Mesenchymal stem cell (in vitro differentiated cells and primary cell): ENCODE measurements at places on chromosomes 6 and 20.

GRCh38 chr20:18851629-18852028 is 38.0 kb downstream of the SCP2D1 start:
- no peak for DNase-seq

DNA sequence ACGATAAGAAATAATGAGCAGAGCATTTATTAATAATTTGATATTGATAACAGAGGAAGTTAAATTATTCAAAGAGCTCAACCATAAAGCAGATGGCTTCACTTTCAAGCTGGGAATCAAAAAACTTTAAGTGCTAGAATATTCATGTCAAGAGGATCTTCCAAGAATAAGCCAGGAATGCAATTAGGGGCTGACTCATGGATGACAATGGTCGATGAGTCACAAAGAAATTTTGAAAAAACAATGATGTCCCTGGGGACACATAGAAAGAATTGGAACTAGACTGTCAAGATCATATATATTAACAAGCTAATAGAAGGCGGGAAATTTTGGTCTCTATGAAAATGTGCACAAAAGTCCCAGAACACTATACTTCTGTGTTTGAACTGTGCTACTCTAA is 304.1 kb downstream of the LAMA2 start:
- DNase-seq, result peak; percentile 79

GRCh38 chr20:34022151-34022838 is 28.6 kb downstream of the RALY start:
- peak; percentile 33 for DNase-seq

DNA sequence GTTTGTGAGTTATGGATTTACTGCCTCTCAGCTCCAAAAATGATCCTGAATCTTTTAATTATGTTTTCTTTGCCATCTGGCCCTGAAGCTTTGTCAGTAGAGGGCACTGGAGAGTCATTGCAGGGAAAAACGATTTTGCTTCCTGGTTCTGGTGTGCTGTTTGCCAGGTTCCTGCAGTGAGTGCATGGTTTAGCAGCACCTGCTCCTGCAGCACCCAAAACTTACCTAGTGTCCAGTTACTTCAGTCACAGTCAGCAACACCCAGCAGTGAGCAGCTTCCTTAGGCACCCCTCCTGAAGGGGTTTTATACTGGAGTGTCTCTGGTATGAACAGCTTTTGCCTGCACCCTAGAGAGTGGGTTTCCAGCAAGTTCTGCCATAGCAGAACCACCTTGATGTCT is 6.0 kb upstream of the TRIM26 start:
- peak; percentile 64 for DNase-seq

DNA sequence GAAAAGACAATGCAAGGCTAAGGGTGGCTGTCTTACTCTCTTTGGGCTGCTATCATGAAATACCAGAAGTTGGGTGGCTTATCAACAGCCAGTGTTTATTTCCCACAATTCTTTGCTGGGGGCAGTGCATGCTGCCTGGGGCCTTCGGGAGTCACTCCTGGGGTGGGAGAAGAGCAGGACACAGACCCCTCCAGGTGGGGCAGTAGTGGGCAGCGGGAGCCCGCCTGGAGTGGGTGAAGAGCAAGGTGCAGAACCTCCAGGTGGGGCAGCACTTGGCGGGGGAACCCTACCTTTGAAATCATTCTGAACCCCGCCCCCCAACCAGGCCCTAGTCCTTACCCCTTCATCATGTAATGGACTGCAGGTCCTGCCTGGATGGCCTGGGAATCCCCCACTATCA is 69.6 kb upstream of the THBS2 start:
- DNase-seq, result no peak
